Right ventricle myocardium inferior (tissue), 1 donor: ENCODE measurements at places on chromosomes 6 and 20.

- DNase-seq: no peak
These were observed 120.4 kb downstream of the ARMC2 start for GRCh38 chr6:108968325-108969316.

- DNase-seq: no peak
These were observed 82.0 kb downstream of the OR2B2 start for GRCh38 chr6:27830212-27830599.

DNA sequence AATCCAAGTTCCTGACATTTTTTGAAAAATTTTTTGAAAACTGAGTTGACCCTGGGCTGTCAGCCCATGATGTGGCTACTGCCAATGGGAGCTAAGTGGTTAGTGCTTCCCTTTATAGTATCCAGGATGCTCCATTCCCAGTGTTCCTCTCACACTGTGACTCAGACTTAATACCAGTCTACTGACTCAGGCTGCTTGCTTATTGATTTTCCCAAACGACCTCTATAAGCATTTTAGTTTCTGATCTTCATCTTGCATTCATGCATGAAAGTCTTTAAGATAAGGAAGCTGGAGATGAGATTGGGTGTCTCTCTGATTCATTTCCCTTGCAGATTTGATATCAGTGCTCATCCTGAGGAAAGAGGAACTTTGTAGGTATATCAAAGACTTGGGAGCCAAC lies 560.0 kb downstream of the TBC1D32 start:
- no peak for DNase-seq

- no peak for DNase-seq
These were observed 40.1 kb upstream of the EEF1A1 start for GRCh38 chr6:73560853-73561407.

- no peak for DNase-seq
These were observed 32.0 kb downstream of the MTHFD1L start for GRCh38 chr6:150897400-150897943.

GRCh38 chr6:162063666-162064065 lies 663.9 kb downstream of the PRKN start:
- DNase-seq: no peak

GRCh38 chr6:19551611-19552010 lies 285.6 kb upstream of the ID4 start:
- no peak for DNase-seq
